ENCODE measurements at places on chromosomes 3 and 15. TPM values are rescaled to one million over a fixed set of nuclear protein-coding genes. Genes with fewer than 3 reads are reported as not detected.

GRCh38 chr3:116280130-116280740 is 165.1 kb downstream of the LSAMP start:
- H3K4me1 ChIP-seq = peaks cover 13% of the 10 kb centered on the region
- DNase-seq = no peak
- no peaks in the 10 kb centered on the region for H3K27me3 ChIP-seq
- no peaks in the 10 kb centered on the region for H3K36me3 ChIP-seq
- no peak overlapping the region for H3K4me3 ChIP-seq

The FNDC3B gene
- 29.5 TPM for total RNA-seq

The CLEC3B gene
- total RNA-seq = not detected

DNA sequence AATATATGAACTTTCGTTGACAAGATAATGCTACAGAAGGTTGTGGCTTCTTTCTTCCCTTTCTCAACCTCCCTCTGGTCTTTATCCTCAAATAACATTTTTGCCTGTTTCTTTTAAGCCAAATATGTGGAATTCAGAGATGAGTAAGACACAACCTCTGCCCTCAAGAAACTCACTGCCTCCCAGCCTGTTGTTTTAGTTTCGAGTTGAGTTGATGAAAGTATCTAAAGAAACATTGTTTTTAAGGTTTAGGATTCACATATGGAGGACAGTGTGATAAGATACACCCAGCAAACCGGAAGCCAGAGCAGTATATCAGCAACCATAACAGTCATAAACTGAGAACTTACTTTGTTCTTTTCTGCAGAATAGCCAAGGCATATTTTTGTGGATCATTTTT is 218.6 kb downstream of the THSD4 start:
- no peaks in the 10 kb centered on the region for H3K27me3 ChIP-seq
- H3K36me3 ChIP-seq = no peaks in the 10 kb centered on the region
- H3K4me3 ChIP-seq = no peak overlapping the region
- no peak overlapping the region for H3K27ac ChIP-seq
- no peak for DNase-seq

DNA sequence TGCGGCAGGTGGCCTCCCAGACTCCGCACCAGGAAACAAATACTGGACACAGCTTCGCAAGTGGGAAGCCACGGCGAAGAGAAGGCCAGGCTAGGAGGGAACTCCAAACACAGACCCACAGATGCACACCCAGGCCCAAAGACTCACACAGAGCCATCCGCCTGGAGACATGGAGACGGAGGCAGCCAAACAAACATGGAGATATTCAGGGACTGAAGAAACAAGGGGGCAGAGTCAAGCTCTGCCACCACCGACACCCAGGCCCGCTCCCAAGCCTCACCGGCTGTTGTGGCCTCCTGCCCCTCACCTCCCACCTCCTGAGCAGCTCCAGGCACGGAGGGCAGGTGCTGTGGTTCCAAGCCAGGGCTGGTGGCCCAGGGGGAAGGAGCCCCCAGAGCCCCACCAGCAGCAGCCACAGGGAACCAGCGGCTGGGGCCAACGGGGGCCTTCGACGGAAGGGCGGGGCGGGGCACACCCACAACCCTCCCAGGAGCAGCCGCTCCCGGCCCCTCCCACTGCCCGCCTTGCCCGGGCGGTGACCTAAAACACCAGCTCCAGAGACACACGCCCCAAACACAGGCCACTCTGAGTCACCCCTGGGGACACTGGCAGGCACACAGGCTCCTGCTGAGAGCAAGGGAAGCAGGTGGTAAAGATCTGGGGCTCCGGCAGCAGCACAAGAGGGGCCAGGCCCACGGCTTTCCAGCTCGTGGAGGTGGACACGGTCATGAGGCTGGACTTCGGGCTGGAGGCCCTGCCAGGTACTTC is 31.9 kb downstream of the TNK2 start:
- no peak overlapping the region for H3K27ac ChIP-seq
- H3K4me1 ChIP-seq = no peaks in the 10 kb centered on the region
- H3K4me3 ChIP-seq = no peak overlapping the region

The TRH gene
- 0.19 TPM for total RNA-seq

DNA sequence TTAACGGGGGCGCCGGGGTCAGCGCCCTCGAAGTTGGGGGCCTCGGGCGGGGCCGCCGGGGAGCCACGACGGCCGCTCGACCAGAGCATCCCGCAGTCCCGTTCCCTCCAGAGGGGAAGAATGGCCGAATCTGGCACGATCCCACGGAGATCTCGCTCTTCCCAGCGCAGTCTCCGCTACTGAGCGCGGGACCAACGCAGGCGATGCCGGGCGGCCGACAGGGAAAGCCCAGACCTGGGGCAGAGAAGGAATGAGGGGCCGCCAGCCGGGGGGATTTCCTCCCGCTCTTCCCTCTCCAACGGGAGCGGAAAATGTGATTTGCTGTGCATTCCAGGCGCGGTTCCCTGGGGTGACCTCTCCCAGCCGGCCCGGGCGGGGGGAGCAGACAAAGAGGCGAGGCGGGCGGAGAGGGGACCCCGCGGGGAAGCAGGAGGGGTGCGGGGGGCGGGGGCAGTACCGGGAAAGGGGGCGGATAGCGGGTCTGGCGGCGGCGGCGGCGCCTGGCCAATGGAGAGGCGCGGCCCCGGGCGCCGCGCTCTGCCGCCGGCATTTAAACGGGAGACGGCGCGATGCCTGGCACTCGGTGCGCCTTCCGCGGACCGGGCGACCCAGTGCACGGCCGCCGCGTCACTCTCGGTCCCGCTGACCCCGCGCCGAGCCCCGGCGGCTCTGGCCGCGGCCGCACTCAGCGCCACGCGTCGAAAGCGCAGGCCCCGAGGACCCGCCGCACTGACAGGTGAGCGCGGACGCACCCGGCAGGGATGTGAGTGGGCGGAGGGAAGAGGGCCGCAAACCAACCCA is at the start of gene GREM1:
TSS of gene GREM1 (plus strand) at position 579 of the 801 bp plus-strand sequence. CDS start 12,687 bp downstream, outside the sequence.
- H3K36me3 ChIP-seq = no peaks in the 10 kb centered on the region
- H3K27ac ChIP-seq = no peak within 1 kb of the TSS

The BCHE gene
- 15.2 TPM for total RNA-seq

The ITPKA gene
- total RNA-seq = 0.09 TPM

- DNase-seq = no peak
- H3K36me3 ChIP-seq = no peaks in the 10 kb centered on the region
- no peak overlapping the region for H3K27ac ChIP-seq
Observed at GRCh38 chr3:107346564-107346963, 30.7 kb upstream of the CCDC54 start.

The IL5RA gene
- total RNA-seq = not detected

- H3K4me1 ChIP-seq = peaks cover 33% of the 10 kb centered on the region
- H3K27ac ChIP-seq = no peak overlapping the region
- DNase-seq = no peak
- peaks cover 9% of the 10 kb centered on the region for H3K27me3 ChIP-seq
- no peak overlapping the region for H3K4me3 ChIP-seq
- H3K36me3 ChIP-seq = no peaks in the 10 kb centered on the region
Observed at GRCh38 chr3:125123451-125124305, 67.9 kb upstream of the HEG1 start.

DNA sequence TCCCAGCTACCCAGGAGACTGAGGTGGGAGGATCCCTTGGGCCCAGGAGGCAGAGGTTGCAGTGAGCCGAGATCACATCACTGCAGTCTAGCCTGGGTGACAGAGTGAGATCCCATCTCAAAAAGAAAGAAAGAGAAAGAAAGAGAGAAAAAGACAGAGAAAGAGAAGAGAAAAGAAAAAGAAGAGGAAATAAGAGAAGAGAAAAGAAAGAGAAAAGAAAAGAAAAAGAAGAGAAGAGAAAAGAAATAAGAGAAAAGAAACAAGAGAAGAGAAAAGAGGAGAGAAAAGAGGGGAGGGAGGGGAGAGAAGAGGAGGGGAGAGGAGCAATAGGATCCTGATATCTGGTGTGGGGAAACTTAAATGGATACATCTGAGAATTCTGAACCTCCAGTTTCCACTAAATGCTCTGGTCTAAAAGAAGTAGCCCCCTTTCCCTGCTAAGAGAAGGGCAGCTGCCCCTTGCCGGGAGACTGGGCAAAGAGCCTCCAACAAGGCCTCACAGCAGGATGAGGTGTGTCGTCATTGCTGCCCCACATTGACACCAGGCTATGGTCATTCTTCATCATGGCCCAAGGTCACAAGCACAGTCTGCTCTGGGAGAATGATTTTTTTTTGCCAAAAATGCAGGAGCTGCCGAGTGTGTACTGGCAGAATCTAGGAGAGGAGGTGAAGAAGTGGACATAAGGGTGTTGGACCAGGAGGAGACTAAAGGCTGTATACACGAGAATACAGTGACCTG is 21.1 kb upstream of the COMMD4 start:
- H3K36me3 ChIP-seq = no peaks in the 10 kb centered on the region
- no peaks in the 10 kb centered on the region for H3K4me1 ChIP-seq
- no peak overlapping the region for H3K4me3 ChIP-seq

The ST3GAL6 gene
- 13.5 TPM for total RNA-seq

DNA sequence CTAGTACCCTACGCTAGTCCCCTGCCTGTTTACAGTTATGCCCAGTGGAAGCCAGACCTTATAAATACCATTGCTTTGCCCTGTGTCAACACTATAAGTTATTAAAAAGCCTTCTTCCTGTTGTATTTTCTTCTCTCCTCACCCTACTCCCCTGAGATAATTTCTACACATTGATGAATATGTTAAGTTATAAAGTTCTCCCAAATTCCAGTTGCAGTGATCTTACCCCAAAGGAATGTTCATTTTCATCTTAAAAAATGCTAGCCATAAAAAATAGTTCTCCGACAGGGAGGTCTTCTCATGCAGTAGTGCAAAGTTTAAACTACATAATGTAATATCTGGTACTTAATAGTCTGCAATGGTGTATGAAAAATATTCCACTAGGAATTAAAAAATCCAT is 58.6 kb downstream of the MAP2K5 start:
- H3K27ac ChIP-seq = no peak overlapping the region
- H3K36me3 ChIP-seq = no peaks in the 10 kb centered on the region
- no peaks in the 10 kb centered on the region for H3K27me3 ChIP-seq
- H3K4me3 ChIP-seq = no peak overlapping the region

- no peak overlapping the region for H3K4me3 ChIP-seq
- H3K4me1 ChIP-seq = no peaks in the 10 kb centered on the region
- no peaks in the 10 kb centered on the region for H3K36me3 ChIP-seq
- no peak for DNase-seq
- H3K27ac ChIP-seq = no peak overlapping the region
- no peaks in the 10 kb centered on the region for H3K27me3 ChIP-seq
Observed at GRCh38 chr15:29480949-29481348, 211.3 kb upstream of the NSMCE3 start.

DNA sequence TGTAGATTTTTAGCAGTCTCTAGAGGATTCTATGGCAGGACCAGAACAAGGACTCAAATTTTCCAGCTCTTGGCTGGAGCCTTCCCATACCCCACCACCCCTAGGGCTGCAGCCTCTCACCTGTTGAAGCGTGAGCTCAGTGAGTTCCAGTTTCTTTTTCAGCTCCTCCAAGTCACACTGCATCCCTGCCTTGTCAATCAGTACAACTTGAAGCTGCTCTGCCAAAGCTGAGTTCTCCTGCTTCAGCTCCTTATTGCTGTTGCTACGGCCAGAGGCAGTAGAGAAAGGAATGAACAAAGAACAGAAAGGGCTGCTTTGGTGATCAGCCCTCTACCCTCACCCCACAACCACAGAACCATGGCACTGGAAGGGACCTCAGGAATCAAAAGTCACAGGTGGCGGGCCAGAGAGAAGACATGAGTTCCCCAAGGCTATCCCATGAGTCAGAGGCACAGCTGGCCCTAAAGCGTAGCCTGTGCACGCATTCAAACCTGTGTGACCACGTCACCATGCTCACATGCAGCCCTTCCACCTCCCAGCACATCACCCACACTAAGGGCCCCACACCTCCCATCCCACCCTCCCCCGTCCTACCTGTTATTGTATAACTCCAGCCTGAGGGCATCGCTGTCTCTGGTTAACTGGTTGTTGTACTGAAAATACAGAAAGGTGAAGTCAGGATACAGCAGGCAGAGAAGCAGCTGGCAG is 83.3 kb upstream of the C2CD4B start:
- H3K36me3 ChIP-seq = no peaks in the 10 kb centered on the region
- DNase-seq = no peak
- no peaks in the 10 kb centered on the region for H3K27me3 ChIP-seq
- no peak overlapping the region for H3K27ac ChIP-seq

DNA sequence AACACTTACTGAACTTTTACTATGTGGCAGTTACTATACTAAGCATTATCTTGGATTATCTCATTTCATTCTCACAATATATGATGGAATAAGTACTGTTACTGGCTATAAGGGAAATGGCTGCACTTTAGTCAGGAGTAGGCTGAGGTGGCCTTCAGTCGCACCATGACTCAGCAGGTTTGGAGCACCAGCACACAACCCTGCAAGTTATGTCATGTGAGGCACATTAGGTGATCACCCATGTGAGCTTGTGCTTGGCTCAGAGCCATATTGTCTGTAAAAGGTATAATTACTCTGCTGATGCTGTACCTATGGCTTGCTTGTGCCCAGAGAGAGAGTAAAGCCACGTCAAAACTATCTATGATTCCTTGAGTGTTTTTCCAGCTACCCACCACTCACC is 54.1 kb upstream of the TIPARP start:
- no peak overlapping the region for H3K4me3 ChIP-seq
- no peaks in the 10 kb centered on the region for H3K36me3 ChIP-seq
- DNase-seq = no peak
- H3K27me3 ChIP-seq = no peaks in the 10 kb centered on the region
- no peak overlapping the region for H3K27ac ChIP-seq
- no peaks in the 10 kb centered on the region for H3K4me1 ChIP-seq

Data from neural progenitor cell (in vitro differentiated cells).